SK-N-SH (cell line): ENCODE measurements at places on chromosomes 1 and 21. TPM values are rescaled to one million over a fixed set of nuclear protein-coding genes. Genes with fewer than 3 reads are reported as not detected.
A peak's percentile ranks its signal among the peaks of the same experiment; 100 is the strongest.

GRCh38 chr21:27426196-27426595 is 459.3 kb upstream of the ADAMTS5 start:
- H3K36me3 ChIP-seq = no peaks in the 10 kb centered on the region
- no peaks in the 10 kb centered on the region for H3K27me3 ChIP-seq
- peaks cover 3% of the 10 kb centered on the region for H3K4me1 ChIP-seq
- H3K27ac ChIP-seq = peak overlapping the region; percentile 31; the same call in 1 of the 2 replicates
- DNase-seq = peak; percentile 4

GRCh38 chr1:221204055-221204833 is 325.0 kb downstream of the HLX start:
- H3K4me3 ChIP-seq = no peak overlapping the region
- H3K27me3 ChIP-seq = no peaks in the 10 kb centered on the region
- DNase-seq = no peak
- H3K4me1 ChIP-seq = no peaks in the 10 kb centered on the region; the same call in 1 of the 2 replicates

DNA sequence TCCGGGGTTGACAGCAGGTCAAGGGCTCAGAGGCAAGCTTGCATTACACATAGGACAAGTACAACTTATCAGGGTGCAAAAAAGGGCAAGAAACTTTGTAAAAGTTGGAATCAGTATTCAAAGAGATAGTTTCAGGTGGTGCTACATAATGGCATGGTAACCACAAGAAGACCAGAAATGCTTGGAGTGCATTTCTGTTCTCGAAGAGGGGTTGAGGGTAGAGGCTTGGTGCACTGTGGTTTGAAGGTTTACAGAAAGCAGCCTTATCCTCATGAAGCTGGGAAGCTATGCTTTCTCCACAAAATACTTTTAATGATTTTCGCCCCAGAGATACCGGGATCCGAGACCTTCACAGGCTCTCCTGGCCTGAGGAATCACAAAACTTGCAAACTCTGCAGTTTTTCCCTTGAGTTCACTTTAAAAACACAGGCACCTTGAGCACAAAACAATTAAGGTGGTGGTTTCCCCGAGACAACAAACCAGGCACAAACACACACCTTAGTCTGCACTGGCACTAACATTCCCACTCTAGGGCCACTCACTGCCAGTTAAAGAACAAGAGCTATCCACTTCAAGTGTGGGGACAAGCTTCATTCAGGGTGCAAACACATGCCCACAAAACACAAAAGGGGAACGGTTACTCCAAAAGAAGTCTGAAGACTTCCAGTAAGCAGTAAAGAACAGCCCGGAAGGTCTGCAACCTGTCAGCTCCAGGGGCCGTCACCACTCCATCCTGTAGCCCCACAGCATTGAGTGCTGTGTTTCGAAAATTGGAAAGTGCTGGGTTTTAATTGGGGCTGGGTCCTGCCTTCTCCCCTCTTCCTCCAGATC is 29.8 kb upstream of the NFIA start:
- no peak for DNase-seq
- H3K27me3 ChIP-seq = no peaks in the 10 kb centered on the region
- H3K4me1 ChIP-seq = no peaks in the 10 kb centered on the region

GRCh38 chr1:145425436-145426029 is at the start of gene NBPF20:
NBPF20 (minus strand) TSS chr1:145425603; CDS start chr1:145405272, 20,331 bp downstream.
- no peaks in the 10 kb centered on the region for H3K36me3 ChIP-seq
- peak; percentile 90 for DNase-seq
- no peaks in the 10 kb centered on the region; the same call in 1 of the 2 replicates for H3K4me1 ChIP-seq
- no peaks in the 10 kb centered on the region; the same call in 1 of the 2 replicates for H3K27me3 ChIP-seq
- peak within 1 kb of the TSS; percentile 83 for H3K4me3 ChIP-seq

GRCh38 chr1:234609691-234610042 is 311 bp downstream of the IRF2BP2 start:
- peak overlapping the region; percentile 100; the same call in 1 of the 2 replicates for H3K27ac ChIP-seq
- H3K36me3 ChIP-seq = peaks cover 29% of the 10 kb centered on the region
- H3K27me3 ChIP-seq = no peaks in the 10 kb centered on the region

DNA sequence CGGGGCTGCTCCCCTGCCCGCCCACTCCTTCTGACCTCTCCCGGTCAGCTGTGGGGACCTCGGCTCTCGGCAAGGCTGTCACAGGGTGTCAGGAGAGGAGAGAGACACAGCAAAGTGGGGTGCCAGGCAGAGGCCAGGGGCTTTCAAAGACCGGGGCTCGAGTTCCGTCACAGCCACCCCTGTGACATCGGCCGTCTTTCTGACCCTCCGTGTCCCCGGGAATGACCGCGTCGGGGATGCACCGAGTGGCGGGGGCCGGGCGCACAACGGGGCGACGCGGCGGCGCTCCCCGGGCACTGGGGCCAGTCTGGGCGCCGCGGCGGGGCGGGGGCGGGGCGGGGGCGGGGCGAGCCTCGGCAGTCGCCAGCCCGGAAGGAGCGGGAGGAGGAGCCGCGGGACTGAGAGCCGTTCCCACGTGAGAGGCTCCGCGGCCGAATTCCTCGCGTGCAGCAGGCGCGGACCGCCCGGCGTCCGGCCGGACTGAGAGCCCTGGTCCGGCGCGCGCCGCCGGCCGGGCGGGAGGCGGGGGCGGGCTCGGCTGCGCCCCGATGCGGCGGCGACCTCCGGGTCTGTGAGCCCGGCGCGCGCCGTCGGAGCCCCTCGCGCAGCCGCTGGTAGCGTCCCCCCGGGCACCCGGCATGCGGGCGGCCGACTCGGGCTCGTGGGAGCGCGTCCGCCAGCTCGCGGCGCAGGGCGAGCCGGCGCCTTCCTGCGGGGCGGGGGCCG is 229.7 kb upstream of the TMEM51 start:
- H3K36me3 ChIP-seq = no peaks in the 10 kb centered on the region
- H3K4me3 ChIP-seq = peak overlapping the region; percentile 16; the same call in 1 of the 2 replicates
- no peaks in the 10 kb centered on the region for H3K4me1 ChIP-seq
- no peaks in the 10 kb centered on the region for H3K27me3 ChIP-seq
- DNase-seq = peak; percentile 95

- no peak overlapping the region for H3K4me3 ChIP-seq
- no peak for DNase-seq
- H3K36me3 ChIP-seq = peaks cover 10% of the 10 kb centered on the region; the same call in 1 of the 2 replicates
- no peaks in the 10 kb centered on the region for H3K27me3 ChIP-seq
- no peak overlapping the region for H3K27ac ChIP-seq
Observed at GRCh38 chr1:245458234-245458633, 303.4 kb downstream of the KIF26B start.

DNA sequence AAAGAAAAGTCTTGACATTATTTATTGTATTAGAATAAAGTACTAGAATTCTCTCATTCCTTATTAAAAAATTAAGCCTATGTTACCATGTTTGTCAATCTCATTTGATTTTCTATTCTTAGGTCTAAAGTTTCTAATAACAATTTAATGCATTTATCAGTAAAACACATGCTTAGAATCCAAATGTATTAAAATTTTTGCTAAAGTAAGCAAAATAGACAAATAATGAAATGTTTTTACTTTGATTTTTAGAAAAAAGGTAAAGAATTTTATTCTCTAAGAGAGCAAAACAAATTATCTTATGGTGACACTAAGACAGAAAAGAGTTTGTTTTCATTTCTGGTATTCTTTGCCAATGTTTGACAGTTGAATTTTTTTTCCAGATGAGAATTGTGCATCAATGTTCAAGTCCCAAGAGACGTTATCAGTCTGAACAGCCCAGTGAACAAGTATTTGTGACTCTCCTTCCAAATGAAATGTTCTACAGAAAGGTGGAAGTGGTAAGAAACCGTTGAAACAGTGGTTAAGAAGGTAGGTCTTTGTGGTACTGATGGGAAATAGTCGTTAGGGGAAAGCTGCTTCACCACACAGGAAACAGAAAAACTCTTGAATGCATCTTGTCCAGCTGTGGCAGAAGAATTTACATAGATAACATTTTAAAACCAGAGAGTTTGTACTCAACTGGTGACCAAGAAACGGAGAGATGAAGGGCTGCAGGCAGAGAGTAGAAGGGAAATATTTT is 402.5 kb downstream of the PTPRC start:
- peaks cover 4% of the 10 kb centered on the region; the same call in 1 of the 2 replicates for H3K4me1 ChIP-seq
- no peak overlapping the region for H3K27ac ChIP-seq
- no peak overlapping the region for H3K4me3 ChIP-seq
- no peaks in the 10 kb centered on the region for H3K36me3 ChIP-seq
- no peak for DNase-seq

DNA sequence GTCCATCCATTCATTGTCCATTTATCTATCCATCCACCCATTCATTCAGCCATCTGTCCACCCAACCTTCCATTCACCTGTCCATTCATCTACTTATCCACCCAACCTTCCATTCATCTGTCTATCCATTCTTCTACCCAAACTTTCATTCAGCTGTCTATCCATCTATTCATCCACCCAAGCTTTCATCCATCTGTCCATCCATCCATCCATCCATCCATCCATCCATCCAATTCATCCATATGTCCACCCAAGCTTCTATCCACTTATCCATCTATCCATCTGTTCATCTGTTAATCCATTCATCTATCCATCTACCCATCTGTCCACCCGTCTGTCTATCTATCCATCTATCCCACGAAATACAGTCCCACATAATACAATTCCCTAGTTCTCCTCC is 21.6 kb upstream of the MAN1C1 start:
- DNase-seq = no peak
- no peaks in the 10 kb centered on the region for H3K4me1 ChIP-seq
- H3K4me3 ChIP-seq = no peak overlapping the region
- H3K27ac ChIP-seq = no peak overlapping the region
- no peaks in the 10 kb centered on the region for H3K27me3 ChIP-seq
- H3K36me3 ChIP-seq = no peaks in the 10 kb centered on the region

DNA sequence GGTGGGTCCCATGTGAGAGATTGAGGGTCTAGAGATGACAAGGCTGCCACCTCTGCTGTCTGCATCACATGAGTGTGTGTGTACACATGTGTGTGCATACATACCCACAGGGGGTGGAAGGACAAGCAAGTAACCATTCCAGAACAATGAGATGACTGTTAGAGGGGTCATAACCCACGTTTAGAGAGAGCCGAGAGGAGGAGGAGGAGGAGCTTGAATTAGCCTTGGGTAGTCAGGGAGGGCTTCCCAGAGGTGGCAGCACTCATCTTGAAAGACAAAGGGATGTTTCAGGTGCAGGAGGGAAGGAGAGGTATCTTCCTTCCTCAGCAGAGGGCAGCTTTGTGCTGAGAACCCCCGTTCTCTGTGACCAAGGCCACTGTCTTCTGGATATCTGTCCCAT is 21.3 kb downstream of the TNFRSF1B start:
- H3K27ac ChIP-seq = no peak overlapping the region
- DNase-seq = no peak
- H3K27me3 ChIP-seq = no peaks in the 10 kb centered on the region

GRCh38 chr1:211174375-211174774 is 40.4 kb upstream of the KCNH1 start:
- H3K27me3 ChIP-seq = no peaks in the 10 kb centered on the region
- H3K36me3 ChIP-seq = no peaks in the 10 kb centered on the region
- no peak for DNase-seq
- H3K4me3 ChIP-seq = no peak overlapping the region
- no peaks in the 10 kb centered on the region for H3K4me1 ChIP-seq
- no peak overlapping the region for H3K27ac ChIP-seq

DNA sequence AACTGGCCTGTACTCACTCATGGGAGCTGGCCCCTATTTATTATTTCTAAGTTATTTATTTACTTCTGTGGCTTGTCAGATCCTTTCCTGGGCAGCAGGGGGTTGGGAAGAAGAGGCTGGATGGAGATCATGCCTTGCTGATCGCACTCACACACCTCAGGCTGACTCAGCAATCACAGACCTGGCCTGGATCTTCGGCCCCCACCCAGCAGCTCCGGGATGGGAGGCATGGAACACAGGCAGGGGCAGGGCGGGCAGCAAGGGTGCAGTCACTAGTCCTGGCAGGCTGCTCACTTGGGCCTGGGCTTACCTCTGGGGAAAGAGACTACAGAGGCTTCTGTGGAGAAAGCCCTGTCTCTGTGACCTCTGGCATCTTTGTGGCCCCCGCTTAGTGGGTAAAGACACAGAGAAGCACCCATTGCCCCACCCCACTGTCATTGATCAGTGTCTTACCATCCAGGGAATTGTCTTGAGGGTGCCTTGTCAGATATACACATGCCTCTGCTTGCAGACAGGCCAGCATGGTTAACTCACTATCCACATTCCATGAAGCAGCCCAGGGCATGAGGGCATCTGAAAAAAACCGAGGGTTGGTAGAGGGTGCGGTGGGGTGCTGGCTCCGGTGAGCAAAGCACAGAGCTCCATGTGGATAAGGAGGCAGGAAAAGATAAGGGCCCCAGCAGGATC is 3.7 kb downstream of the ARTN start:
- H3K4me1 ChIP-seq = no peaks in the 10 kb centered on the region; the same call in 1 of the 2 replicates
- no peak overlapping the region for H3K27ac ChIP-seq
- H3K4me3 ChIP-seq = no peak overlapping the region
- DNase-seq = no peak

GRCh38 chr21:16580661-16581060 is 850.9 kb downstream of the USP25 start:
- H3K4me3 ChIP-seq = no peak overlapping the region
- H3K27ac ChIP-seq = no peak overlapping the region
- H3K36me3 ChIP-seq = no peaks in the 10 kb centered on the region

GRCh38 chr1:174219606-174220370 is 60.5 kb downstream of the RABGAP1L start:
- no peaks in the 10 kb centered on the region for H3K27me3 ChIP-seq
- H3K27ac ChIP-seq = no peak overlapping the region
- DNase-seq = no peak
- H3K36me3 ChIP-seq = peaks cover 6% of the 10 kb centered on the region
- H3K4me1 ChIP-seq = no peaks in the 10 kb centered on the region
- no peak overlapping the region for H3K4me3 ChIP-seq

DNA sequence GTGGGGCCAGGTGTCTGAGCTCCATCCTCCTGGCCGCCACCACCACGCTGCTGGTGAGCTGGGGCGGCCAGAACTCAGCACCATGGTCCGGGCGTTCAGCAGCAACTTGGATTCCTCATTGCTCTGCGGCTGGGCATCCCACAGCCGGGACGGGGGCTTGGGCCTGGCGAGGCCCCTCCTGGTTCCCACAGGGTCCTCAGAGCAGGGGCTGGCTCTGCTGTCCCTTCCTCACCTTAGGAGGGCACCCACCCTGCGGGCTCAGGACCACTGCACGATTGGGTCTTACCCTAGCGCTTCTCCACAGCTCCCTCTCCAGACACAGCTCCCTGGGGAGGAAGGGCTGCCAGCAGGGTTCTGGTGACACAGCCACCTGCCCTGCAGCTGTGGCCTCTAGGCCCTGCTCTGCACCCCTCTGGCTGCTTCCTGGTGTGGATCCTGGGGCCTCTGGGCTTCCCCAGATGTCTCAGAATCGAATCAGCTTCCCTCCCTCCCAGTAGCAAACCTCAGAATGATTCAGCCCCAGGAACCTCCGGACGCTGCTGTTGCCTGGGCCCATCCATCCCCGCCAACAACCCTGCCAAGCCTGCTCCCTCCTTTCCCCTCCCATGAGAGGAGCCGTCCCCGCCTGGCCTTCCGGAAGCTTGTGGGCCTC is 25.0 kb downstream of the CRYAA start:
- H3K27me3 ChIP-seq = no peaks in the 10 kb centered on the region
- no peak overlapping the region for H3K27ac ChIP-seq
- H3K4me1 ChIP-seq = no peaks in the 10 kb centered on the region
- peak; percentile 38 for DNase-seq
- H3K36me3 ChIP-seq = no peaks in the 10 kb centered on the region

The AKIRIN1 gene
- polyA plus RNA-seq = 37.0 and 50.7 TPM in 2 replicates

The FCRL4 gene
- not detected in 2 replicates for polyA plus RNA-seq

The BATF3 gene
- polyA plus RNA-seq = 0.76 and 0.86 TPM in 2 replicates
